ENCODE measurements at places on chromosomes 1 and 21.

DNA sequence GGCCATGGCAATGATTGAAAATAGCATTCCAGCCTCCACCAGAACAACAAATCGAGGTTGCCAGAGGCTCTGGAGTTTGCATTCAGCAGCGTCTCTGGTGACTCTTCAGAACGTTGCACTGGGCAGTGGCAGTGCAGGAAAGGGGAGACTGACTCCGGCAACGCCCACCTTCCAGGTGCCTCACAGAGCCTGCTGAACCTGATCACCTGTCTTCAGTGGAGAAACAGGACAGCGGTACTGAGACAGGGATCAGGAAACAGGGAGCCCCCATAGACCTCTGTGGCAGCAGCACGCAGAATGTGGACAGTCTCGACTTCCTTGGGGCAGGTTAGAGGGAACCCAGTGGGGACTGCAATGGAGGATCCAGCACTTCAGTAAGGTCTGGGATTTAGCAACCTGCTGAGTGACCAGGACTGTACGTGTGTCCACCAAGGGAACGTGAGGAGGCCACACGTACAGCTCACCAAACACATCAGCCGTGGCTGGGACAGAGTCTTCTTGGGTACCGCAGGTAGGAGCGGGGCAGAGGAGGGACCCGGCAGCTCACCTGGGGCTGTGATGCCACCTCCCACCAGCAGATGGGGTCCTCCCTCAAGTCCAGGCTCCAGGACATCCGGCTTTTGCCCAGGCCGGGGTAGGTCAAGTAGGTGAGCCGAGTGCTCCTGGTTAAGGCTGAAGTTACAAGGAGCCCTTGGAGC lies 128.6 kb downstream of the PRDM2 start:
- DNase-seq: no peak

DNA sequence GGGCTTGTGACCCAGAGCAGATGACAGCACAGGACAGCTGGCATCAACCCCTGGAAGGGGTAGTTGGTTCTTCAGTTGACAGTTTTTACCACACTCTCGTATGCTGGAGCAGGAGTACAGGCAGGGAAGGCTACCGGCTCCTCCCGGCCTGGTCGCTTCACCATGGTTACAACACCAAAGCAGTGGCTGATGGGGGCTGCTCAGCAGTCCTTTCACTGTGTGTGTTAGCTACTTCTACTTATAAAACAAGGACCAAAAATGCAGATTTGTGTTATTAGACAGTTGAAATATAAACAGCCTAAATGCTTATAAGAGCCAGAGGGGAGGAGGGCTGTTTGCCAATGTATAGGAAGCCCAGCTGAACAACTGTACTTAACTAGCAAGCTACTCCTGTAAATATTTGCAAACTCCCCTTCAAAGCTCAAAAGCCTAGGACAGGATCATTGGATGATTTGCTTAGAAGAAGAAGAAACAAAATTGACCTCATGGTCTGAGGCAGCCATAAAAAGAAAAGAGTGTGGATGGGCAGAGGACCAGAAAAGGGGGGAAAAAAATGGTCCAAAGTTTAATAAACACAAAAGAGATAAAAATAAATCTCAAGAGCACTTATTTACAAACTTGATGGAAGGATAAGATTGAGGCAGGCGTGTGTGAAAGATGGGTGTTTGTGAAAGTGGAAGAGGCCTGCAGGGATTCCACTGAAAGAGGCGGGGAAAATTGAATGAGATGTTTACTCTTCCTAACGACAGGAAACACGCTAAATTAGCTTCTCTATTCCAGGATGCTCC lies 57.1 kb downstream of the TGFB2 start:
- DNase-seq: no peak

DNA sequence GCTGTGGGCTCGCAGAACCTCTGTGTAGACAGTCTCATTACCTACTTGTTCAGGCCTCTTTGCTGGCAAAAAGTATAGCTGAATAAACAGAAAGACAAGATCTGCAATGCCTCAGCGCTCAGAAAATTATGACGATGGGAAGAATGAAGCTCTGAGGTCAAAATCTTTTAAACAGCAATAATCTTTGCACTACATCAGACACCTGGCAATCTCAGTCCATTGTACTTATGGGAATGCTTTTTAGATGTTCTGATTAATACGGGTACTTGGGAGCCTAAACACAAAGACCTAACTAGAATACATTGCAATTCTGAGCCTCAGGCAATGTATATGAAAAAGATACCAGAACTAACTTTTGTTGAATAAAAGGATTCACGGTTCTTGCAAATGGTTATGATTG lies 410.7 kb downstream of the SMYD3 start:
- no peak for DNase-seq

GRCh38 chr1:192787914-192788585 lies 20.8 kb upstream of the RGS2 start:
- DNase-seq: peak; percentile 76

GRCh38 chr21:38848187-38848609 lies 42.5 kb downstream of the ETS2 start:
- DNase-seq: peak; percentile 66

Data from fibroblast of skin of abdomen (primary cell).